Aorta (tissue), 5 donors: ENCODE measurements at places on chromosomes 5 and 9. TPM values are rescaled to one million over a fixed set of nuclear protein-coding genes. Genes with fewer than 3 reads are reported as not detected.

DNA sequence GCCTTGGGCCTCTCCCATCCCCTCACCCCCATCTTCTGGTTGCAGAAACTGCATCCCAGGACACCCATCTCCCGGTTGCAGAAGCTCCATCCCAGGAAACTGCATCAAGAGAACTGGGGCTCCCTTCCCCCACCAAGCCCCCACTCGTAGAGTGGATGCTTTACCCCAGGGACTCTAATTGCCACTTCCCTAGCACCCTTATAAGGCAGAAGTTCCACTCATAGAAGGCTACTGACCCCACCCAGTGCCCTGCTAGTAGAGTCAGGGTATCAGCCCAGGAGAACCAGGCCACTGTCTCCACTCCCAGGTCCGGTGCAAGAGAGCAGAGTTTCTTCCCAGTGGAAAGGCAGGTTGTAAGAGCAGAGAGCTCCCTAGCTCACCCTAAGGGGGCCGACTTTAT lies 12.2 kb upstream of the SYK start:
- no peaks in the 10 kb centered on the region for H3K4me1 ChIP-seq
- no peaks in the 10 kb centered on the region for H3K36me3 ChIP-seq
- no peak overlapping the region for H3K27ac ChIP-seq
- DNase-seq, result no peak
- no peaks in the 10 kb centered on the region for H3K27me3 ChIP-seq

- no peak overlapping the region for H3K27ac ChIP-seq
- DNase-seq, result no peak
- H3K27me3 ChIP-seq, result no peaks in the 10 kb centered on the region
- no peaks in the 10 kb centered on the region for H3K36me3 ChIP-seq
- H3K4me3 ChIP-seq, result no peak overlapping the region
Observed at GRCh38 chr9:86361176-86361575, 7.0 kb upstream of the TUT7 start.

GRCh38 chr9:122118343-122119165 lies 25.4 kb upstream of the TTLL11 start:
- H3K27ac ChIP-seq, result no peak overlapping the region
- H3K27me3 ChIP-seq, result no peaks in the 10 kb centered on the region
- no peaks in the 10 kb centered on the region for H3K4me1 ChIP-seq
- no peaks in the 10 kb centered on the region for H3K36me3 ChIP-seq
- peak; percentile 21 for DNase-seq

DNA sequence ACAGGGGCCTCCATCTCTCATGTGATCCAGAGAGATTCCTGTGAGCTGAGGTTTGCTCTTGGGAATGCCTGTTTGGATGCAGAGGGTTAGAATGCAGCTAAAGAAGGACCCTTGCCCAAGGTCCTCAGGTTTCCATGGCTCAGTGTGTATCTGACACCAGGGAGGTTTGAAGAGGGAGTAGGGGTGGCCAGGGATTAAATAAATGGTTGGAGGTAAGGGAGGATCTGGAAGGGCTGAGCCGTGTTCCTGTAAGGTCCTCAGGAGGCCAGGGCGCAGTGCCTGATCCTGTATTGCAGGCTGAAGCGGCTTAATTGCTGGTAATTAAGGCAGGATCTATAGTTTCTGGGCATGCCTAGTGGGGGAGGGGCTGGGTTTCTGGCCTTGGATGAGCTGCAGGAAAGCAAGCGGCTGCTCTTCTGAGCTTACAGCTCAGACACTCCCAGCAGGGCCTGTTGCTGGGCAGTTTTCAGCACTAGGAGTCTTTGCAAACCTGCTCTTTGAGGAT lies 41.5 kb upstream of the MAP1B start:
- DNase-seq, result no peak
- H3K27me3 ChIP-seq, result no peaks in the 10 kb centered on the region
- no peaks in the 10 kb centered on the region for H3K4me1 ChIP-seq

GRCh38 chr5:76688212-76688611 lies 27.7 kb upstream of the F2R start:
- no peaks in the 10 kb centered on the region for H3K27me3 ChIP-seq
- no peak overlapping the region for H3K27ac ChIP-seq
- H3K4me1 ChIP-seq, result no peaks in the 10 kb centered on the region
- H3K36me3 ChIP-seq, result no peaks in the 10 kb centered on the region
- no peak overlapping the region for H3K4me3 ChIP-seq

- no peak overlapping the region for H3K4me3 ChIP-seq
- peaks cover 3% of the 10 kb centered on the region for H3K36me3 ChIP-seq
- H3K4me1 ChIP-seq, result no peaks in the 10 kb centered on the region
- no peak for DNase-seq
- H3K27me3 ChIP-seq, result no peaks in the 10 kb centered on the region
Observed at GRCh38 chr5:151799407-151799806, 27.7 kb downstream of the G3BP1 start.

DNA sequence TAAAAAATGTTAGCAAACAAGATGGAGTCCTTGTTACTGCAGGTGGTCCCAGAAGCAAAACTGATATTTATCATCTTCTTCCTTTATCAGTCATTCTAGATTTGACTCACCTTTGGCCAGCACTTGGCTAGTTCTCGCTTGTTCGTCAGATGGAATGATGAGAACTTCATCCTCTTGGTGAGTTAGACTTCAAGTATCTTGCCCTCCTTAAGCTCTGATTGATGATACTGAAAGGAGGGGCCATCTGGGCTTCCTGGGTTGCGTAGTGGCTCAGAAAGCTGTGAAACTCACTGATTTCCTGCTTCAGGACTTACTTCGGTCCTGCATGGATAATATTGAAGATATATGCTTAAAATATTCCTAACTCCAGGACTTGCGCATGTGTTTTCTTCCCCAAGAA lies 1248.2 kb upstream of the CDH9 start:
- DNase-seq, result no peak
- no peak overlapping the region for H3K4me3 ChIP-seq
- H3K27me3 ChIP-seq, result no peaks in the 10 kb centered on the region
- H3K36me3 ChIP-seq, result no peaks in the 10 kb centered on the region
- no peak overlapping the region for H3K27ac ChIP-seq

- H3K4me3 ChIP-seq, result no peak overlapping the region
- no peak for DNase-seq
- H3K4me1 ChIP-seq, result no peaks in the 10 kb centered on the region
- no peak overlapping the region for H3K27ac ChIP-seq
- H3K36me3 ChIP-seq, result no peaks in the 10 kb centered on the region
Observed at GRCh38 chr9:131545786-131546335, 538 bp downstream of the PRRT1B start.

GRCh38 chr9:107266624-107267368 lies 16.3 kb upstream of the RAD23B start:
- H3K4me1 ChIP-seq, result no peaks in the 10 kb centered on the region
- no peak overlapping the region for H3K27ac ChIP-seq
- DNase-seq, result no peak

DNA sequence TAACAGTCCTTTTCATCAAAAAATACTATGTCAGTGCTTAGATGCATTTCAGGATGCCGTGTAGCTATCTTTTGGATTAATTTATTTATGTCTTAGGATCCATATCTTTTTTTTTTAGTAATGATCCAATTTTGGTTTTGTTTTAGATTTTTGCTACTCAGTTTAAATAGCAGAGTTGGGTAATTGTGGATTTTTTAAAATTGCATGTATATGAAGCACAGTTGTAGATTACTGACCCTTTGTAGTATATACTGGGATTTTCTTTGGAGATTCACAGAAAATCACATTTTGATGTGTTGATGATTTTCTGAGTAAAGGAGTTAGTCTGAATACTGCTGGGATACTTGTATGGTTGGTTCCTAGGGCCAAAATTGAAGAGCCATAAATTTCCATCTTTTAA lies 111.8 kb downstream of the NIPBL start:
- no peak for DNase-seq
- no peaks in the 10 kb centered on the region for H3K27me3 ChIP-seq
- no peak overlapping the region for H3K4me3 ChIP-seq
- no peaks in the 10 kb centered on the region for H3K36me3 ChIP-seq
- no peak overlapping the region for H3K27ac ChIP-seq

DNA sequence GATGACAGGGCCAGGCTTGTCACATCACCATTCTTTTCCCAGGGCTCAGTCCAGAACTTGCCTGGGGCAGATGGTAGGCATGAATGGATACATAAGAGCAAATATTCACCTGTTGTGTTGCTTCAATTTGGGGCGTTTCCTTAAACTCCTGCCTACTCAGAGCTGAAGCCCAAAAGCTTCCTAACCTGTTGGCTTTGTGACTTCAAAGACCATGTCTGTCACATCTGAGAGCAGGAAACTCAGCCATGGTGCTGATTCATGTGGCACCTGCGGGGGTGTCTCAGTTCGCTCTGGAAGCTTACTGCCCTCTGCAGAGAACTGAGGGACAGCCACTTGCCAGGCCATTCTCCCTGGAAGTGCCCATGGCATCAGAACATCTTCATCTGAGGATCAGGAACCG lies 246.6 kb downstream of the HSPA4 start:
- H3K4me3 ChIP-seq, result no peak overlapping the region
- no peak overlapping the region for H3K27ac ChIP-seq
- H3K36me3 ChIP-seq, result no peaks in the 10 kb centered on the region
- no peaks in the 10 kb centered on the region for H3K4me1 ChIP-seq
- DNase-seq, result no peak

GRCh38 chr5:91357012-91357634 lies 26.0 kb downstream of the ARRDC3 start:
- no peaks in the 10 kb centered on the region for H3K4me1 ChIP-seq
- H3K4me3 ChIP-seq, result no peak overlapping the region
- DNase-seq, result no peak
- no peaks in the 10 kb centered on the region for H3K36me3 ChIP-seq
- H3K27me3 ChIP-seq, result no peaks in the 10 kb centered on the region

DNA sequence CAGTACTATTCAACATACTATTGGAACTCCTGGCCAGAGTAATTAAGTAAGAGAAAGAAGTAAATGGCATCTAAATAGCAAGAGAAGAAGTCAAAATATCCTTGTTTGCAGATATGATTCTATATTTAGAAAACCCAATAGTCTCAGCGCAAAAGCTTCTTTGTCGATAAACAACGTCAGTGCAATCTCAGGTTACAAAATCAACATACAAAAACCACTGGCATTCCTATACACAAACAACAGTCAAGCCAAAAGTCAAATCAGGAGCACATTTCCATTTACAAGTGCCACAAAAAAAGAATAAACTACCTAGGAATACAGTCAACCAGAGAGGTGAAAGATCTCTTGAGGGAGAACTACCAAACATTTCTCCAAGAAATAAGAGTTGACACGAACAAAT lies 1901.9 kb upstream of the ACO1 start:
- H3K4me3 ChIP-seq, result no peak overlapping the region
- H3K27me3 ChIP-seq, result no peaks in the 10 kb centered on the region
- H3K4me1 ChIP-seq, result no peaks in the 10 kb centered on the region
- no peak overlapping the region for H3K27ac ChIP-seq
- no peak for DNase-seq

DNA sequence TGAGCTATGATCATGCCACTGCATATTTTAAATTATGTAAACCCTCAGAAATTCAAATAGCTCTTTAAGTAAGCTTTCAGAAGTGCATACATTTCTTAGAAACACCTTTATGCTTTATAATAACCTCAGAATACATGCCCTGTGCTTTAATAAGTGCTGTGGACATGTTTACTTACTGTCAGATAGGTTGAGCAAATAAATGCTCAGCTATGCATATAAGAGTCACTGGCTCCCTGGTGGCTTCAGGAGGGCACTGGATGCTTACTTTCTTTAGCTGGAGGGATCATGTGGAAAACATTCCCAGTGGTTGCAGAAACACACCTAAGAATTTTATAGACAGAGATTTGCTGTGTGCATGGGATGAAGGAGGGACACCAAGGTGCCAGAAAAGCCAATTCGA lies 74.4 kb downstream of the PDE6A start:
- no peaks in the 10 kb centered on the region for H3K36me3 ChIP-seq
- no peak for DNase-seq
- no peaks in the 10 kb centered on the region for H3K27me3 ChIP-seq
- H3K27ac ChIP-seq, result no peak overlapping the region

DNA sequence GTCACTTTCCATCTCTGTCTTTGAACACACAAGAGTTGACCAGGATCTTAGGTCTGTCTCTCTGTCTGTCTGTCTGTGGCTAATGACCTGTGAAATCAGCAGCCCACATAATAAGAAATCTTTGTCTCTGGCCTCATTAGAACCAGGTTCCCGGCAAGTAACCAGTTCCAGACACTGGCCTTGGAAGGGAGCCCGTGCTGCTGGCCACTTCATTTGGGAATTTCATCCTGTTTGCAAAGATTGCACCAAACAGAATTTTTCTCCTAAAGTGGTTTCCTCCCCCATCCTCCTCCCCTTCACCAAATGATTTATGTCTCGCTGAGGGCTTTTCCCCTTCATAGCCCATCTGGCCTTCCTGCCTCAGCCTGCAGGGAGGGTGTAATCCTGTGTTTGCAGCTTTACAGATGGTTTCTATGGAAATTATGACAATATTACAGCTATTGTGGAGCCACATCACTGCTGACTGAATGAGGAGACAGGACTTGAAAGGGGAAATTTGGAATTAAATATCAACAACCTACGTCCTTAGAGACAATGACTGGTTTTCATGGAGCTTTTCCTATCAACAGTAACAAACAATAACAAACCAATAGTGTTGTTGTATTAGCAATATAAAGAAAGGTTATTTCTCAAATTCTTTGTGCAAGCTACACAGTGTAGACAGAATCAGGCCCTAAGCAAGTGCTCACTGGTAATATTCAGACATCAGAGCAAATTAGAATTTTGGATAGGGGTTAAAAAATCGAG lies 25.7 kb downstream of the DPYSL3 start:
- no peaks in the 10 kb centered on the region for H3K27me3 ChIP-seq
- H3K27ac ChIP-seq, result peak overlapping the region; percentile 94
- DNase-seq, result peak; percentile 87
- H3K36me3 ChIP-seq, result no peaks in the 10 kb centered on the region

DNA sequence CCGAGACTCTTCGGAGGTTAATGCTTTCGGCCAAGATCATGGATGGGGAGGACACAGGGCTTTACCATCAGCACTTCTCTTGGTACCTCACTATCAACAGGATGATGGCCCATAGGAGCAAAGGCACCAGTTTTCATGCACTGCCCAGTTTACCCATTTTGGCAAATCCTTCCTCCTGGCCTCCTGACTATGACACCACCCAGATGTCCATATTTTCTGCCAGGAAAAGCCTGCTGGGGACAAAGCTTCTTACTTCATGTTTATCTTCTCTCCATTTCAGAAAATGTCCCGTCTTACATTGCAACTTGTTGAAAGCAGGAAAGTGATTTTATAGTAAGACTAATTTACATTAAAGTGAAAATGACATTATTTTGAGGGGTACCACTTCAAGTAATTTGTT lies 61.4 kb upstream of the GAS1 start:
- no peak overlapping the region for H3K4me3 ChIP-seq
- no peak for DNase-seq
- H3K36me3 ChIP-seq, result no peaks in the 10 kb centered on the region
- H3K27me3 ChIP-seq, result no peaks in the 10 kb centered on the region
- H3K4me1 ChIP-seq, result peaks cover 8% of the 10 kb centered on the region

- no peak overlapping the region for H3K27ac ChIP-seq
- H3K36me3 ChIP-seq, result no peaks in the 10 kb centered on the region
- no peak overlapping the region for H3K4me3 ChIP-seq
- H3K27me3 ChIP-seq, result no peaks in the 10 kb centered on the region
- peak; percentile 59 for DNase-seq
- H3K4me1 ChIP-seq, result no peaks in the 10 kb centered on the region
Observed at GRCh38 chr9:92949266-92949982, 2.1 kb downstream of the FGD3 start.

DPP7 gene
- 153 TPM for total RNA-seq

PDLIM4 gene
- 70.9 TPM for total RNA-seq

TNFSF8 gene
- total RNA-seq, result 5.8 TPM

ATOX1 gene
- 61.7 TPM for total RNA-seq

PDCD1LG2 gene
- total RNA-seq, result 5.4 TPM

FOCAD gene
- 30.4 TPM for total RNA-seq

SPATA31A3 gene
- total RNA-seq, result not detected

ABLIM3 gene
- 46.0 TPM for total RNA-seq
